Cerebellum (tissue), 4 donors: ENCODE measurements at places on chromosomes 2 and 18.

- DNase-seq = no peak
Observed at GRCh38 chr2:47078541-47079482, 76.3 kb downstream of the STPG4 start.

GRCh38 chr2:8472545-8473323 lies 209.1 kb upstream of the ID2 start:
- DNase-seq = no peak

GRCh38 chr2:99636144-99637034 lies 146.6 kb upstream of the REV1 start:
- DNase-seq = peak; percentile 74

DNA sequence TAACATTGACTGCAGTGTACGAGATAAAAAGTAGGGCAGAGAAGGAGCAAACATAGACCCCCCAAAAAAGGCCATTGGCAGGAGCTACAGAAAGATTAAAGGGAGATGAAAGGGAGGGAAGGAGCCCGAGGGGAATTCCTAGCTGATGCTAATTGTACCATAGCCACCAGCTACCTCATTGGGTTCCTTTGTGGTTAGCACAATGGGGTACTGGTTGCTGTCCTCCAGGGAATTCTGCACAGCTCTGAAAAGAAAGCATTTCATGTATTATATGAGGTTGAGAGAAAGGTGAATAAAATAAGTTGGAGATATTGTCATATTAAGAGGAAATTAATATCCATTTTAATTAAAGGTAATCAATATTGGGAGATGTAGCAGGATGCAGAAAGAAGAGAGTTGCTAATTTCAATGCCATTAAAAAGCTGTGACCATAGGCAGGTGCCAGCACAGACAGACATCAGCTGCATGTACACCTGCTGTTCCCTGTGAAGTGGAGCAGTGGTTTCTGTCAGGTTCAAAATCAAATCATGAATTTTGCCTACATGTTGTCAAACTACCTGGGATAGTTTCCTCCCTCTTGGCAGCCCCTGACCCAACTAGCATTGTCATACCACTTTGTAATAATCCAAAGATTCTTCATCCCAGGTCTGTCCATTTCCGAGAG lies 185.4 kb upstream of the DLGAP1 start:
- DNase-seq = no peak

GRCh38 chr18:45793264-45793965 lies 32.1 kb upstream of the SIGLEC15 start:
- DNase-seq = no peak

DNA sequence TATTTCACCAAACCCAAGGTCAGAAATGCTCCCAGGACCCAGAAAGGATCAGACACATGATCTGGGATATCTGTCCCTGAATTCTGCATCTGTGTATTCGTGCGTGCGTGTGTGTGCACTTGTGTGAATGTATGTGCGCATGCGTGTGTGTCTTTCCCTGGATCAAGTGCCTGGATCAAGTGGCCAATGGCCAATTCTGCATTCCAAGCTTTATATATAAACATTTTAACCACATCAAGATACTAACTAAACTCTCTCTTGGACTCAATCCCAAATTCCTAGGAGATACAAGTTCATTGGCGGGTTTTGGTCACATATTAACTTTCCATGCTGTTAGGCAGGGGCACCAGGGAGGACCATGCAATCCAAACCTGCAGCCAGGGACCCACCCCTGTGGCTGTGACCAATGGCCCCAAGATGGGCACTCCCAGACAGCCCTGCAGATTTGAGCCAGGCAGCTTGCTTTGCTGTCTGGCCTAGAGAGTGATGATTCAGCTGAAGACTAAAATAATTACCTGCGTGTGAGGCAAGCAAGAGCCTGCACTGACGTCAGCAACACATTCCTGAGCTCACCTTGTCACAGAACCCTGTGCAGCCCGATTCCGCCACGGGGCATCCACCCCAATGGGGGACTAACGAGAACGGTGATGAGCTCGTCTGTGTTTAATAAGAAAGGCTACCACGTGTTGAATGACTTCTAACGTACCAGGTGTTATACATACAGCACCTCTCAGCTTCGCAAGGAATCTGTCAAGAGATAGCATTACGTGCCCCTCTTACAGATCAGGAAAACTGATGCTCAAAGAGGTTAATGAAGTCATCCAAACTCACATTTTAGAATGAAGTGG lies 45.3 kb upstream of the ROCK2 start:
- no peak for DNase-seq
